ENCODE measurements at places on chromosomes 5 and 9.

- no peak for DNase-seq
Observed at GRCh38 chr9:129411501-129412175, 209.3 kb downstream of the C9orf50 start.

GRCh38 chr5:143094087-143094521, 309.4 kb downstream of the NR3C1 start:
- DNase-seq, result no peak

GRCh38 chr9:129178568-129179382, 714 bp upstream of the IER5L start:
- no peak for DNase-seq

DNA sequence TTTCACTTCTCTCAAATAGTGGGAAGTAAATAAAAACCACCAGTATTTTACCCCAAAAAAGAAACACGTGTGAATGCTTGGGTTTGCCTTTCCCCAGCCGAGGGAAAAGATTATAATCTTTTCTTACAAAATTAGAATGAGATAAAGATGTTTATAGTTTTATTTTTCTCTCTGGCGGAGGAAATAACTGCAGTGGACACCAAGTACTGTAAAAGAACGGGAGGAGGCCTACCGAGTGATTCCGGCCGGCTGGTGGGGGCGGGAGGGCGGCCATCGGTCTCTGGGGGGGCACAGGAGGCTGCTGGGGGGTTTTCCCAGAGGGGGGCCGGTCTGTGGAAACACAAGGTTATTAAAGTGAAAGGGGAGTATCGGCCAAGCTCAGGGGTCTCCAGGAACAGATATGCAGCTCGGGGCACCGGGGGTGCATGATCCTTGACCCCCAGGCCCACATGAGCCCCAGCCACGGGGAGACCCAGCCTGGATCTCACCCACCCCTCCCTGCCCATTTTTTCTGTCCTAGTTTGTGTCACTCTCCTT, 29.4 kb downstream of the LCP2 start:
- DNase-seq, result no peak

- DNase-seq, result peak; percentile 53
Observed at GRCh38 chr9:95494022-95494415, 22.8 kb downstream of the PTCH1 start.

DNA sequence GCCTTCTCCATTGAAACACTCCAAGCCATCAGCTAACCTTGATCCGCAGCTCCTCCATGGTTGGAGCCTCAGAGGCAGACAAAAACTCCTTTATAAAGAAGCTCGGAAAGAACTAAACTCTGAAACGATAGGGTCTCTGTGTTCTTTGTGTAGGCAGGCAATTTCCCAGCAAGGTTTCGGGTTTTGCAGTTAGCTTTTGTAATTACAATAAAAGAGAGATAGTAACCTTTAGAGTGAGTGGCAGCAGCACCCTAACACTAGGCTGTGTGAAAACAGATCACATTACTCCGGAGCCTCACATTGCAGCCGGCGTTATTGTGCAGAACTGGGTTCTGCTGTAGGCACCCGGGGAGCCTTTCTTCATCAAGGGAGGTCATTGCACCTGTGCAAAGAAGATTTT, 115.8 kb upstream of the MAP3K1 start:
- DNase-seq, result no peak

DNA sequence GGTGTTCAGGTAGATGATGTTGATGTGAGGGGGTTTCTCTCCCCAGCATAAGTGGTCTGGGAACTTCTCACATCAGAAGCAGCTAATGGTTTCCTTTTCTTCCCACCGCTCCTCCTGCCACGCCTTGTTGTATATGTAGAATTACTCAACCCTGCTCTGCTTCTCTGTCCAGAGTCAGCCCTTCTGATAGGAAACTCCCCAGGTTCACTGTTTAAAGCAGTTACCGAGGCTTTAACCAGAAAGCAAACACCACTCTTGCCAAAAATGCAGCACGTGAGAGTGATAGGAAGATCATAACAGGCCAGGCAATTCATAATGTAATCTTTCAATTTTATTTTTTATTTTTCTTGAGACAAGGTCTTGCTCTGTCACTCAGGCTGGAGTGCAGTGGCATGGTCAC, 10.5 kb upstream of the TMEM252 start:
- DNase-seq, result no peak

DNA sequence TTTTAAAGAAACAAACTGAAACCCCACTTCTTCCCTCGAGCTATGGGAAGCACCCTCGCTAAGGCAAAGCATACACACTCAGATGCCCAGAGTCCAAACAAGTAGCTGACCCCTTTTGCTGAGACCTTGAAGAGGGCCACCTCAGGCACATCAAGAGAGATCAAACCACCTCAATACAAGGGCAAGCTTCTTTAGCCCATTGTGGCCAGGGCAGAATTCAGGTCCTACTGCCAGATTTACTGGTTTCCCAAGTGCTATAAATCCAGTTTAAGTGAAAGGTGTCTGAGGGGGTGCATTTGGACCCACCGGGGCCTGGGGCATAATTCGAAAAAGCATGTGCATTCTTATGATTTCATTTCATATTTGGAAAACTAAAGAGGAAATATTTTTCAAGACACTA, 40.4 kb downstream of the NEURL1B start:
- DNase-seq, result no peak

GRCh38 chr5:64827703-64828102, 59.0 kb downstream of the CWC27 start:
- DNase-seq, result no peak

DNA sequence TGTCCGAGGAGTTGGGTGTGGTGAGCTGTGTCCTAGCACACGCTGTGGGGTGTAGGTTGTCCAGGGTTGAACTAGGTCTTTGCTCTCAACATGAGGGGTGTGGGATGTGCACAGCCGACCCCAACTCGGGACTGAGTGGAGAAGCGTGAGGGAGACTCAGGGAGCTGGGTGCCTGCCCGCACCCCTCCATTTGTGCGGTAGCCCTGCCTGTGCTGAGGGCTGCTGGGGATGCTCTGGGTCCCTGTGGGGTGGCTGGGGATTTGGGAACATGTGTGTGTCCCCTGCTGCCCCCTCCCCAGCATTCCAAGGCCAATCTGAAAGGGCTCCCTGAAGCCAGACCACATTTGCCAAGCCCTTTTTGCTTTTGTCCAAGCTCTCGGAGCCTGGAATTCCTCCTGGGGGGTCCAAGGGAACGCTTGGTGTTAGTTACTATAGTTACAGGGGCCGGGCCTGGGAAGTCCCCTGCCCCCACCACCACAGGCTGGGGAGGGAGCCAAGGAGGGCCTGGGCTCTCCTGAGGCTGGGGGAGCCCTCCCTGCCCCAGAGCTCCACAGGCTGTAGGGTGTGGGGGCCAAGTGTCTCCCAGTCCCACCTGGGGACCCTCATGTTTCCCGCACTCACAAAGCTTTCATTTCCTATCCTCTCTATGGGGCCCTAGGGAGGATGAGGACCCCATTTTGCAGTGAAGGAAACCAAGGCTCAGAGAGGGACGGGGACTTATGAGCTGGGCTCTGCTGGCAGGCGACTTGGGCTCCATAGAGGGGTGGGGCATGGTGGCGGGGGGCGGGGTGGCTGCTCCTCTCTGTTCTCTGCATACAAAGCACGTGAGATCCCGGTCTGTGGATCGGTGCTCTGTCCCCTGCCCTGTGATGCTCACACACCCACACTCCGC, 1.1 kb downstream of the CRB2 start:
- no peak for DNase-seq

DNA sequence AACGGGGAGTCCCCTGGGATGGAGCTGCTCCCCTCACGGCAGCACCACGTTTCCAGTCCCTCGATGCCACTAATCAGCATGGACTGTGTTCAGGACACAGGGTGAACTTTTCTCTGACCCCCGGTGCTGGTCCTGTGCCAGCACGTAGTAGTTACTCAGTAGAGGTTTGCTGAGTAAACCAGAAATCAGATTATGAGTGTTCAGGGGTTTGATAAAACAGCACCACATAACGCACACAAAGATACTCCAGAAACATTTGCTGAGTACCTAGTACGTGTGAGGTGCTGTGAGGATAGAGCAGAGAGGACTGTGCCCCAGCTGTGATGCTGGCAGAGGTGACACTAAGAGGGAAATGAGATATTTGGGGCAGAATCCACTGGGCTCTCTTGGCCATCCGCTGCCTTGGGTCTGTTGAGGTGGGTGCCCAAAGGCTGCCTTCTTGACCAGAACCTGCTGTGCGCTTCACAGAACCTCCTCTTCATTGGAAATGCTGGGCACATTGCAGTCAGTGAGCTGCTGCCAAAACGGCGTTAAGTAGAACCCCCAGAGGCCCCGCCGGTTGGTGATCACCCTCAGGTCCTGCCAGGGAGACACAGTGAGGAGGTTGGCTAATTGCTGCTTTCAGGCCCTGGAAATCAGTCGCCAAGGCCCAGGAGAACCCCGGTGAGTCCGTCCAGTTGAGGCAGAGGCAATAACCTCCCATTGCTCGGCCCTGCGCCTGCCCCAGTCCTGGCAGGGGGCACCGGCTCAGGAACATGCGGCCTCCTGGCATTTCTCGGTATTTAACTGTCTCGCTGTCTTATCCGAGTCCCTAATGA, 49.4 kb downstream of the NEURL1B start:
- no peak for DNase-seq

DNA sequence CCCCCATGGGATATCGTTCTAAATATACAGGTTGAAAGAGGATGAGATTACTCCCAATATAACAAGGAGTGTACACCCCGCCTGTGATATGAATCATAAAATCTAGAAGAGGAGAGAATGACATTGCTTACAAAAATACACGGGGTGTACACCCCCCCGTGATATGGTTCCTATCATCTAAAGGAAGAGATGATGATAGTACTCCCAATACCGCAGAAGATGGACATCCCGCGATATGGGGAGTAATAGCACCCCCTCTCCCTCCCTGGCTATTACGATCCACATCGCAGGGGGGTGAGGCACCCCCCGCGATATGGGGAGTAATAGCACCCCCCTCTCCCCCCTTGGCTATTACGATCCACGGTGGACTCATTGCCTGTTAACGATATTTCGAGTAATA, 124.6 kb downstream of the TMEM38B start:
- no peak for DNase-seq

DNA sequence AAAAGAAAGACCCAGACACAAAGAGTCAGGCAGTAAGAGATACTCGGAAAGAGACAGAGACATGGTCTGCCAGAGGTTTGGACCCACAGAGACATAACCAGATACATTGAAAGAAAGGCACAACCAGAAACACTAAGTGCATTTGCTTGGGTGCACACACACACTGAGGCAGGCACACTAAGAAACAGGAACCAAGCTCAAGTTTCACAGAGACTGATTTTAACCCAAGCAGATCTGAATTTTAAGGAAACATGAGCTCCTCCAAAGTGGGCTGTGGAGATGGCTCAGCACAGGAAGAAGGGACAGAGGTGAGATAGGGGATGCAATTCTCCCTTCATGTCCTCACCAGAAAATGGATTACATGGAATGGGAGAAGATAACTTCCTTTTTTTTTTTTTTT, 9.5 kb downstream of the AQP3 start:
- DNase-seq, result no peak

DNA sequence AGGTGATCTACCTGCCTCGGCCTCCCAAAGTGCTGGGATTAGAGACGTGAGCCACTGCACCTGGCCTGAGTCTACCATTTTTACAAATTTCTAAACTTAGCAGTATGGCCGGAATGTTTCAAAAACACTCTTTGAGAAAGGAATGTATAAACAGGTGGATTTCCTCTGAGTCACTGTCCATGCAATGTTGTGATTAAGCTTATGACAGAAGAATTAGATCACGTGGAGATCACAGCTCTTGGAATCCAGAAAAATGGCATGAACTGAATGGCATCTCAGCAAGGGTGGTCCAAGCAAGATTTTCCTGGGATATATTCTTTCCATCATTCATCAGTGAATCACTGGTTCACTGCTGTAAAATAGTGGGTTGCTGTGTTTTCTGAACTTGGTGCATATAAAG, 865.0 kb downstream of the PTPRD start:
- no peak for DNase-seq

- no peak for DNase-seq
Observed at GRCh38 chr5:179118756-179119414, 58.7 kb downstream of the ZNF354C start.

DNA sequence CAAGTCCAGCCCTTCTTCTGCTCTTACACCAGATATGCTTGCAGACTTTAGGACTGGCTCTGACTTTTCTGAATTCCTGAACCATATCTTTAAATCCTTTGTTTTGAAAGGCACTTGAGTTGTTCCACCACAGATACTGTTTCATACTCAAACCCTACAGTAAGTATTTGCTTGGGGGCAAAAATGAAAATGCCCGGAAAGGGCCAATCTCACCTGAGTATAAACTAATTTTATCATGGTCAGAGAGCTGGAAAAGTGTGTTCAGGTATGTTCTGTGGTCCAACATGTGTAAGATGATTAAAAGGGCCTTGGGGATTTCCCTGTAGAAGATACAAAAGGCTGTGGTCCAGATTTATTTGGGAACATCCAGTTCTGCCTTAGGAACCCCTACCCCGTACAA, 225.2 kb downstream of the MAN2A1 start:
- DNase-seq, result no peak

GRCh38 chr5:113606298-113607134, 93.0 kb downstream of the YTHDC2 start:
- DNase-seq, result no peak

- DNase-seq, result peak; percentile 36
Observed at GRCh38 chr9:37430841-37431597, 8.5 kb downstream of the GRHPR start.

- DNase-seq, result no peak
Observed at GRCh38 chr5:111675201-111675934, 81.6 kb downstream of the NREP start.

- no peak for DNase-seq
Observed at GRCh38 chr9:108850293-108850897, 5.4 kb downstream of the ACTL7B start.

DNA sequence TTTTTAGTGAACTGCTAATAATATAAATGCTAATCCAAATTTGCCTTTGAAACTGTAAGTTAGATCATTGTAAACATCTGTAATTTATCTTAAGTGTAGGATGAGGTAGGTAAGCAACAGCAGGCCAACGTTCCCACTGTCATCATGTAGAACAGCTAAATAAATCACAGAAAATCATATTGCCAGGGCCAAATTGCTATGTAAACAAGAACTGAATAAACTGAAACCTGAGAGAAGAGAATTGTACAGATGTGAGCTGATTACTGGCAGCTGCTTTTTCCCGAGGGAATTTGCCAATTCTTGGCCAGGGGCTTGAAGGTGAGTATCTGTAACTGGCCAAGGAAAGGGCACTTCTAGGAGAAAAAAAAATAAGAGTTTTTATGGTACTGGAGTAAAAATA, 97.6 kb downstream of the CDH10 start:
- no peak for DNase-seq

GRCh38 chr5:145598983-145599382, 236.2 kb downstream of the PRELID2 start:
- DNase-seq, result no peak

DNA sequence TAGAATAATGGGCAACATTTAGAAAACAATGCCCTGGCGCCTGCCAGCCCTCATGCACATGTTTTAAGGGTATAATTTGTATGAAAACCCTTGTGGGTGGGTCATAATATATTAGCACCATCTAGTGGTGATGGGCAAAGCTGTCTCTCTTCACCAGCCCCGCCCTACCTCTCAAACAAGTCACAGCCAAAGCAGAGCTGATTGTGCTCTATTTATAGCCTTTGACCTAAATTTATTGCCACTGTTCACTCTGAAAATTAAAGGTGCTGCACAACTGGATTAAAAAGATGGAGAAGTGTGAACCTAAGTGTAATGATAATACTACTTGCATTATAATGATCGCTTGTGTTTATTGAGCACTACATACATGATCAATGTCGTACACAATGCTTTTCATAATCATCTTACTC, 131.9 kb upstream of the ANKH start:
- peak; percentile 3 for DNase-seq

GRCh38 chr9:2837915-2838314, 6.0 kb downstream of the PUM3 start:
- DNase-seq, result no peak

Data from anterior cingulate cortex (tissue), 58 donors.